SHP77 treated with DMSO at 0.1 percent for 48 hours (cell line): ENCODE measurements at places on chromosomes 11 and 22.

- DNase-seq = no peak
Measured at GRCh38 chr11:97743205-97743742, 1277.5 kb upstream of the CNTN5 start.

GRCh38 chr11:12207384-12208150, 97.2 kb downstream of the MICAL2 start:
- no peak for DNase-seq

GRCh38 chr22:32333141-32333768, 24.4 kb upstream of the RFPL3 start:
- no peak for DNase-seq

DNA sequence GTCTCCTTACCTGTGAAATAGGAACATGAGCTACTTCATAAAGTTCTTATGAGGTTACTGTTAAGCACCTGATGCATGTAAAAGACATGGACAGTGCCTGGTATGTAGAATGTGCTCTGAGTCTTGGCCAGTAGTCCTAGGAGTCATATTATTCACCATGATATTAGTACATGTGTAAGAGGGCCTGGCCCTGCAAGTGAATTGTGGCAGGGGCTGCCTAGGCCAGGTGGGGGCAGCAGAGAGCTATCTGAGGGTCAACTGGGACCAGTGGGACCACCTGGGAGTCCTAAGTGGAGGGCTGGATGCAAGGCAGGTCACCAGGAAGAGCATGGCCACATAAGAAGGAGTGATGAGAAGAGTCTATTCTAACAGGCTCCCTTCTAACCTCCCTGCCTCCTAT, 529.5 kb downstream of the SOX6 start:
- no peak for DNase-seq

DNA sequence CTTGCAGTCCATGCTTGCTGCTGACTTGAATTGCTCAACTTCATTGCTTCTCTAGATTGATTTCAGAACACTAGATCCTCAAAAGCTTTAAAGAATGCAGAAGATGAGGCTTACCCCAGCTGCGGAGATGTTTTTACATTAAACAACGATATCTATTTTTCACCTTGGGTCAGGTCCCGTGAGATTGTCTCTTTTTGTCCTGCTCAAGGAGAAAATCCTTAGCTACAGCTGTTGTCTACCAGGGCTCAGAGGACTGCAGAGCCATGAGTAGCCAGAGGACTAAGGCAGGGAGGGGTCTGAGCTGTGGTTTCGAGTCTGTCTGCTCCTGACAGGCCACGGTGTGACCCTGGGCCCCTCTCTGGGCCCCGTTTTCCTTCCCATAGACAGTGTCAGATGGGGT, 51.4 kb downstream of the PKNOX2 start:
- no peak for DNase-seq

DNA sequence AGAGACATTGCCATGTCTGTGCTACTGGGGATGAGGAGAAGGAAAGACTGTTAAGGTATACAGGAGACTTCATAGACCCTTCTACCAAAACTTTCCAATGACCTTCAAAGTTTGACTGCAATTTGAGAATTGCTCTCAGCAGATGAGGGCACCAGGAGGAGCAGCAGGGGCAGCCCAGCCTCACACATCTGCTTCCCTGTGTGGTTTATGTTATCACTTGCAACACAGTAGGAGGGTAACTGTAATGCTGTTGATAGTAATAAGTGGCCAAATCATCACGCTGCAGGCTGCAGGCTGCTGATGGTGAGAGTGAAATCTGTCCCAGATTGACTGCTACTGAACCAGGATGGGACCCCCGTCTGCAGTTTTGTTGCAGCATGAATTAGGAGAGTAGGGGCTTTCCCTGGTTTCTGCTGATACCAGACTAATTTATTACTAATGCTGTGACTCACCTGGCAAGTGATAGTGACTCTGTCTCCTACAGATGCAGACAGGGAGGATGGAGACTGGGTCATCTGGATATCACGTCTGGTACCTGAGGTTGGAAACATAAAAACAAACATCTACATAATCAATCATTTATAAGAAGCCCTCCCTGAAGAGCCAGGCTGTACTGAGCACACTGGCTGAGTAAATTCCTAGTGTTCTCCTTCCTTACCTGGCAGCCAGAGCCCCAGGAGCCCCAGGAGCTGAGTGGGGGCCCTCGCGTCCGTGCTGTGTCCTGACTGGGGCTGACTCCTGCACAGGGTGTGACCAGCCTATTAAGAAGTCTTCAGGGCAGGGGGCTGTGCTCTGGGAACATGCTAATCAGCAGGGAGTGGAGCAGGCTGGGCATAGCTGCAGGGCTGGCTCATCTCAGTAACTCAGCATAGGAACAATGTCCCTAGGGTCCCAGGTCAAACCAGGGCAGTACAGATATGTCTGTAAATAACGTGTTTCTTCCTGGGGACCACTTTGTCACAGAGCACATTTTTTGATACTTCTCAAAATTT, 74.4 kb downstream of the GAB4 start:
- no peak for DNase-seq

- no peak for DNase-seq
Measured at GRCh38 chr11:9073466-9074225, 17.8 kb downstream of the SCUBE2 start.

DNA sequence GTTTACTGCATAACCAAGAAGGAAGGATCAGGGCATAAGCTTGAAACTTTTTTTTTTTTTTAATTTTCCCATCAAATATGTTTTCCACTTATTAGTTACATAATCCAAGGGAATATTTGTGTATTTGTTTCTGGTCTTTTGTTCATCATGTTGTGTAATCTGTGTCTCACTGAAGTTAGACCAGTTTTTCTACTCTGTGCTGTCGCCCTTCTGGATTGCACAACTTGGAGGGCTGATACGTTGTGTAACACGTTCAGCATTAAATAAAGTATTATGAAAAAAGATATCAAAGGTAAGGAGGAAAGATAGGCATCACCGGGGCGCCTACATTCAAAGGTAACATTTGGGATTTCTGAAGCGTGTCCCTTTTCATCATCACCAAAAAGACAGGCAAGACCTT, 3.3 kb upstream of the E2F8 start:
- no peak for DNase-seq

DNA sequence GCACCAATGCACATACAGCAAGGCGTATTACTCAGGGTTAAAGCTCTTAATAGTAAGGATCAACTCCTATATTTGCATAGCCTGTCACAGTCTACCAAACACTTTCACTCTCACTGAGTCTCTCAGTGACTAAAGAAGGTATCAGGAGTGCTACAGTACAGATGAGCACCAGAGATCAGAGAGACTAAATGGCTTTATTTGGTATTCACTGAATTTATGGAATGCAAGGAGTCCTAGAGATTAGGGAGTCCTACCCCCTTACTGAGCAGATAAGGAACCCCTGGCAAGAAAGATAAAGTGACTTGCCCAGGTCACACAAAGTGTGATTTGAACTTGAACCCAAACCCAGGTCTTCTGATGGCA, 396.4 kb upstream of the CCDC90B start:
- no peak for DNase-seq

DNA sequence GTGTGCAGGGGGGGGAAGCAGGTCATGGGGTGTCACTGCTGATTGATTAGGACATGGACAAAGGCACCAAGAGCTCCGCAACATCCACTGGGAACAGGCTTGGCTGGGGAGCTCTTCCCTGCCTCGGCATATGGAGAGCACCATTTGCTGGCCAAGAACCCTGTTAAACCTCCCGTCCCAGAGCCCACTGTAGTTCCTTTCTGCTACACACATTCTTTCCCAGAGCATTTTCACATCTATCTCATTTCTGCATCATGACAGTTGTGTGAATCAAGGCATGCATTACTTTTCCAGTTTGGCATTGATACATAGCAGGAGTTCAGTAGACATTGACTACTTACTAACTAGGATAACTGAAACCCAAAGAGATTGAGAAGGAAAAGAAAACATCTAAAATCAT, 333.4 kb upstream of the B3GAT1 start:
- DNase-seq = no peak

- DNase-seq = no peak
Measured at GRCh38 chr11:13884158-13884799, 78.2 kb upstream of the SPON1 start.

- DNase-seq = no peak
Measured at GRCh38 chr11:65424205-65425104, 1.9 kb downstream of the NEAT1 start.
